ENCODE measurements at places on chromosomes 11 and 22.

DNA sequence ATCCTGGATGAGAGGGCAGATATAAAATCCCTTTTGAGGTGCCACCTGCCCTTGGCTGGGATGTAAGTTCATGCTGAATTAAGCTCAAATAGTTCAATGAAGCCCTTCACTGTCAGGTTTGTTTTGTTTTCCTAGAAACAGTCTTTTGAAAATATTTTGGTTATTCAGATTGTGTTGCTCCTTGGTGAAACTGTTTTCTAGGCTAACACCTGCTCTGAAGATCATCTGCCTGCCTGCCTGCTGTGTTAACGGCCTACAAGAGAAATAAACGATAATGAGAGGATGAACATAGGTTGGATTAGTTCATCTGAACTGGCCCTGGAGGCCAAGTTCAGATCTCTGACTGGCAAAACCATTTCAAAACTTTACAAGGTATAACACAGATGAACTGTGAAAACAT, 67.4 kb downstream of the ZBTB44 start:
- no peak for DNase-seq

DNA sequence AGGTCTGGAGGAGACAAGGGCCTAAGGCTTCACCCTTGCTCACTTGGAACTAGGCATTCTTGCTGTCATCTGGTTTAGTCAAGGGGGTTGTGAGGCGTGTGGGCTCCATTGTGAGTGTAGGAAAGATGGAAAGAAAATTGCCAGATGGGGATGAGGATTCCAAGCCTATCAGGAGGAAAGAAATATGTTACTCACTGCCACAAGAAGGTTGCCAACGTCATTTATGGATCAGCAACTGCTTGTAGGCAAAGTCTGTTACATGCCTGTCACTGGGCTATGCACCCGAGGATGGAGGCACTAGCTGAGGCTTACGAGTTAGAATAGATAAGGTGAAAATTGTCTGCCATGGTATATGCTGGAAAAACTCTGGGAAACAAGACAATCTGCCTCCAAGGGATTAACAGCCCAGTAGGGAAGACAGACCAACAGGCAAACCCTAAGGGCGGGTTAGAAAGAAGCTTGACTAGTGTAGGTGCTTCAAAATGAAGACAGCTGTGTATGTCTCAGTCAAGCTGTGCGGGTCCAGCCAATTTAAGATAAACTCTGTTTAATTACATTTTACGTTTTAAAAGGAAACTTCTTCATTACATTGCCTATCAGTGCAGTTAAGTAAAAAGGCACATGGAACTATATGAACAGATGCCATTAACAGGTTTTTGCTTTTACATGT, 47.4 kb downstream of the SNX19 start:
- DNase-seq, result no peak

GRCh38 chr11:61785837-61786402, 6.5 kb downstream of the TMEM258 start:
- no peak for DNase-seq

GRCh38 chr11:43135966-43136534, 175.7 kb upstream of the API5 start:
- DNase-seq, result no peak

Data from esophagus squamous epithelium (tissue), 5 donors.